CD4-positive, alpha-beta T cell treated with Interleukin-4 for 1 hour (primary cell): ENCODE measurements at places on chromosomes 4 and X.

DNA sequence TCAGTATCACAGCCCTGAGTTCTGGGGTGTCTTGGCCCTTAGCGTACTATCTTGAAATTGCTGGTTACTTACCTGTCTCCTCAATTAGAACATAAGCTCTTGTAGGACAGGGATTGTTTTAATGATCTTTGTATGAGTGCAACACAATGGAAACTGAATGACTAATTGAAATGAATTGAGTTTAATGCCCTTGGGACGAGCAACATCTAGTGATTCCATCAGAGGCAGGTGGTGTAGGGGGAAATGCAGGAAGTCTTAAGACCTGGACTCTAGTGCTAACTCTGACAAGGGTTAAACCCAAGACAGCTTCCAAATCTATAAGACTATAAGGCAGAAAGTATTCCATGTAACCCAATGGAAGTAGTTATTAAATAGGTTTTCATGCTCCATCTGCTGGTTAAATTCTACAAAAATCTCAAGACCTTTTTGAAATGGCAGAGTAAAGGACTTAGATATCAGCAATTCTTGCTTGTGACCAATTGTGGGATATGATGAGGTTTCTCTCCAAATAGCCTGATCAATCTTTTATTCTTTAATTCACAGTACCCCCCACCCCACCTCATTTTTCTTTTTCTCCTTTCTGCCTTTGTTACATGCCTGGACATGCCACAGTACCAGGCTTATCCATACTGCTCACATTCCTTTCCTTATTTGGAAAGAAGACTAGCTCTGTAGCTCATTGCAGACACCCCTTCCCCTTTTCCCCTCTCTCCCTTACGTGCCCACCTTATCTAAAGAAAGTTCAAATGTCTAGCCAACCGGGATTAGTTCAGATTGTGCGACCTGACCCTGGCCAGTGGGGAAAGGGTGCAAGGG lies 340.8 kb downstream of the PAPSS1 start:
- DNase-seq = no peak

- DNase-seq = no peak
Observed at GRCh38 chr4:30744957-30745640, 24.9 kb downstream of the PCDH7 start.

- no peak for DNase-seq
Observed at GRCh38 chr4:98203332-98204235, 57.6 kb upstream of the RAP1GDS1 start.

DNA sequence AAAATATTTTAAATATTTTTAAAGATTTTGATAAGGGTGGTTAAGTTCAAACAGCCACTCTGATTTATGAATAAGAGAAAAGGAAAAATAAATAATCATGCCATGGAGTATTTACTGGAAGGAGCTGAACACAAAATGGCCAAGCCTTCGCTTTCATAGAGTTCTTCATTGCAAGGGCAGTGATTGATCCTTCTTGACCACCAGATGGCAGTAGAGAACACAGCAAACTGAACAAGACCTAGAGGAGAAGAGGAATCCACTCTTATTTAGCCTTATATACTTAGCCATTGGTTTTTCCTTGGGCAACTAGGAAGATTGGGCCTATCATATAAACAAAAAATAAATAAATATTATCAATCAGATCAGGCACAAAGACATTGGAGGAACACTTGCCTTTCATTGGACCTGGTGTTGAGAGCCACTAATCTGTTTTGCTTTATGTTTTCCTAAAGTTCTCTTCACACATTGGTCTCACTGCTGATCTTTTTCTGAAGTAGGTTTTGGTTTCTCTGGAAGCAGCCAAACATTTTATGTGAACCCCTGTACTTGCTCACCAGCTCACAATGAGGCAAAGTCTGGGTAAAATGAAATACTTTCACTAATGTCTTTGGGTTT lies 58.1 kb upstream of the PARM1 start:
- DNase-seq = peak; percentile 30
